ENCODE measurements at places on chromosomes 11 and 22. TPM values are rescaled to one million over a fixed set of nuclear protein-coding genes. Genes with fewer than 3 reads are reported as not detected.

BIK gene
- total RNA-seq = under 0.01 TPM

MRGPRE gene
- not detected for total RNA-seq

SCN4B gene
- not detected for total RNA-seq

P2RY2 gene
- total RNA-seq = 0.28 TPM

MAPK11 gene
- 4.6 TPM for total RNA-seq

BBOX1 gene
- 0.19 TPM for total RNA-seq

OR51B5 gene
- total RNA-seq = 0.28 TPM

MS4A12 gene
- not detected for total RNA-seq

CNGA4 gene
- total RNA-seq = 0.19 TPM

MORC2 gene
- total RNA-seq = 11.3 TPM

BTG4 gene
- not detected for total RNA-seq

C11orf87 gene
- under 0.01 TPM for total RNA-seq

LRRC4C gene
- not detected for total RNA-seq

UBQLN3 gene
- total RNA-seq = not detected

KCNK4 gene
- total RNA-seq = not detected

EXPH5 gene
- total RNA-seq = under 0.01 TPM

TEX54 gene
- not detected for total RNA-seq

OR51I1 gene
- total RNA-seq = not detected

PGR gene
- 0.19 TPM for total RNA-seq

Measured in regular cardiac myocyte (primary cell).